Osteoblast (primary cell): ENCODE measurements at places on chromosomes 3 and 15. TPM values are rescaled to one million over a fixed set of nuclear protein-coding genes. Genes with fewer than 3 reads are reported as not detected.
A peak's percentile ranks its signal among the peaks of the same experiment; 100 is the strongest.

Gene B3GALNT1
- total RNA-seq, result 25.0 and 29.2 TPM in 2 replicates

DNA sequence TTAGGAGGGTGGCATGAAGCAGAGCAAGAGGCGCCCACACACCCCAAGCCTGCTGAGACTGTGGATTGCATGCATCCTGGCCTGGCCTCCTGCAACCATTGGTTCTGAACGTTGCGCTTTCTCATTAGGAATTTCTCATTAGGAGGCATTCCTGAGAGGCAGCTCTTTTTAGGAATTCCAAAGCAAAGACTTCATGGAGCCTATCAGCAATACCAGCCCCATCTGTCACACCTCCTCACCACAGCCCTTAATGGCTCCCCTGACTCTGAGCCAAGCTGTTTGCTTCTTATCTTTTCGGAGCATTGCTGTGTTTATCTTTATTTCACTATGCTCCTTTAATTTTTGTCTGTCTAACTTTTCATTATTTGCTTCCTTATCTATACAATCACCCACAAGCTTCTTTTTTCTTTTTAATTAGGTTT lies 226.9 kb downstream of the CACNA2D3 start:
- no peaks in the 10 kb centered on the region for H3K36me3 ChIP-seq
- H3K4me3 ChIP-seq, result no peak overlapping the region
- no peaks in the 10 kb centered on the region for H3K4me1 ChIP-seq
- no peak overlapping the region for H3K27ac ChIP-seq
- no peaks in the 10 kb centered on the region for H3K27me3 ChIP-seq

DNA sequence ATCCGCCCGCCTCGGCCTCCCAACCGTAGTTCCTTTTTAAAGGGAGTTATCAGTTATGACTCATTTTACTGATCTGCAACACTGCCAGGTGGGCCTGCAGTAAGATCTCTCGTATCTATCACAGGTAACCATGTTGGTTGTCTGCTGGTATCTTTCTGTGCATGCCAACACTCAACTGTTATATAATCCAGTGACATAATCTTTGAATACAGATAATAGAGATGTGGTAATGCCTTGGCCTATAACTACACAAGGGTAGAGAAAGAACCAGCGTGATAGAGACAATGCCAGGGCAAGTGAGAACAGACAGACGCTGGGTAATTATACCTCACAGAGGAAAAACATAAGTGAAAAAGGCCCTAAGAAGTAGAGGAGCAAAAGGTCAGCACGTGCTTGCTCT lies 11.0 kb upstream of the ARPP19 start:
- no peaks in the 10 kb centered on the region for H3K36me3 ChIP-seq
- H3K27ac ChIP-seq, result no peak overlapping the region
- no peaks in the 10 kb centered on the region for H3K4me1 ChIP-seq
- H3K4me3 ChIP-seq, result no peak overlapping the region
- DNase-seq, result no peak

- no peak overlapping the region for H3K4me3 ChIP-seq
- peaks cover 24% of the 10 kb centered on the region for H3K36me3 ChIP-seq
- no peak for DNase-seq
- H3K4me1 ChIP-seq, result peaks cover 20% of the 10 kb centered on the region
- no peaks in the 10 kb centered on the region for H3K27me3 ChIP-seq
These were observed 24.2 kb upstream of the LXN start for GRCh38 chr3:158696618-158697017.

- H3K4me3 ChIP-seq, result no peak overlapping the region
- no peaks in the 10 kb centered on the region for H3K36me3 ChIP-seq
- no peak overlapping the region for H3K27ac ChIP-seq
- H3K27me3 ChIP-seq, result no peaks in the 10 kb centered on the region
- DNase-seq, result no peak
- H3K4me1 ChIP-seq, result no peaks in the 10 kb centered on the region
These were observed 16.9 kb upstream of the FILIP1L start for GRCh38 chr3:100131241-100131640.

GRCh38 chr3:71104556-71104955 lies 479.0 kb downstream of the FOXP1 start:
- DNase-seq, result no peak
- no peak overlapping the region for H3K4me3 ChIP-seq
- peaks cover 76% of the 10 kb centered on the region for H3K4me1 ChIP-seq
- no peaks in the 10 kb centered on the region for H3K27me3 ChIP-seq
- H3K36me3 ChIP-seq, result no peaks in the 10 kb centered on the region
- H3K27ac ChIP-seq, result peak overlapping the region; percentile 100

- peak; percentile 97 for DNase-seq
- H3K27ac ChIP-seq, result no peak overlapping the region
- no peaks in the 10 kb centered on the region for H3K4me1 ChIP-seq
- peaks cover 13% of the 10 kb centered on the region for H3K36me3 ChIP-seq
- no peak overlapping the region for H3K4me3 ChIP-seq
These were observed 14.0 kb downstream of the VILL start for GRCh38 chr3:38004415-38005075.

DNA sequence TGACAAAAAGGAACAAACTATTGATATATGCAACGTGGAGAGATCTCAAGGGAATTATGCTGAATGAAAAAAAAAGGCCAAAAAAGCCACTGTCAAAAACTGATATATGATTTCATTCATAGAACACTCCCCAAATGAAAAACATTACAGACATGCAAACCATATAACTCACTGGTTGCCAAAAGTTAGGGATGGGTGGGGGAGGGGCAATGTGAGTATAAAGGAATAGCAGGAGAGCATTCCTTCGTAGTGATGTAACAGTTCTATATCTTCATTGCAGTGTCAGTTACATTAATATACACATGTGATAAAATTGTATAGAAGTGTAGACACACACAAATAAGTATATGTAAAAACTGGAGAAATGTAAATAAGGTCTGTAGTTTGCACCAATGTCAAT lies 12.2 kb downstream of the GBE1 start:
- no peaks in the 10 kb centered on the region for H3K27me3 ChIP-seq
- H3K36me3 ChIP-seq, result peaks cover 7% of the 10 kb centered on the region
- peak overlapping the region; percentile 15 for H3K27ac ChIP-seq
- H3K4me3 ChIP-seq, result no peak overlapping the region

GRCh38 chr15:35522061-35522460 lies 23.9 kb downstream of the DPH6 start:
- H3K27me3 ChIP-seq, result no peaks in the 10 kb centered on the region
- no peak overlapping the region for H3K27ac ChIP-seq
- H3K36me3 ChIP-seq, result no peaks in the 10 kb centered on the region
- H3K4me3 ChIP-seq, result no peak overlapping the region

DNA sequence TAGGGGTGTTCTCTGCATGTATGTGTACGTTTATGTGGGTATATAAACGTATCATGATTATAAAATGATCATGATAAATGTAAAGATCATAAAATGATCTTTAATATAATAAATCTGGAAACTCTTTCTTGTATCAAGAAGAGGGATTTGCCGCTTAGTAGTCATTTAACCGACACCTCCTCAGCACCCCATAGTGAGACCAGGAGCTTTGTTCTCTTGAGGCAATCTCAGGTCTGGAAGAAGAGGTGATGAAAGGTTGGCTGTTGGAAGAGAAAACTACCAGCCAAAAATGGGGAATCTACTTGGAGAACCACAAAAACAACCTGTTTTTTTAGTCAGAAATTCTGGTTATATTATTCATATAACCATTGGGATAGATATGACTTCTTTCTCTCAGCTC lies 38.7 kb downstream of the TGFBR2 start:
- peaks cover 27% of the 10 kb centered on the region for H3K4me1 ChIP-seq
- peak overlapping the region; percentile 20 for H3K27ac ChIP-seq
- DNase-seq, result peak; percentile 64
- peaks cover 48% of the 10 kb centered on the region for H3K36me3 ChIP-seq

DNA sequence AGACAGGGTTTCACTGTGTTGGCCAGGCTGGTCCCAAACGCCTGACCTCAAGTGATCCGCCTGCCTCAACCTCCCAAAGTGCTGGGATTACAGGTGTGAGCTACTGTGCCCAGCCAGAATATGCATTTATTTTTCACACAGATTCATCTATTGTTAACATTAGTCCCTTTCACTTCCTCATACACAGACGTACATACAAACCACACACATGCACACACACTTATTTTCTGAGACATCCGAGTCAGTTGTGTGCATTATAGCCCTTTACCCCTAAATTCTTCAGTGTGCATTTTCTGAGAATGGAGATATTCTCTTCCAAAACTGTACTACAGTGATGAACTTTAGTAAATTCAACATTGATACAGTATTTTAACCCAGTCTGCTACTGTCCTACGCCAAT lies 15.0 kb upstream of the MEX3B start:
- H3K27me3 ChIP-seq, result peaks cover 39% of the 10 kb centered on the region
- DNase-seq, result no peak
- H3K4me3 ChIP-seq, result no peak overlapping the region
- no peaks in the 10 kb centered on the region for H3K4me1 ChIP-seq
